ENCODE measurements at places on chromosomes 7 and 10. TPM values are rescaled to one million over a fixed set of nuclear protein-coding genes. Genes with fewer than 3 reads are reported as not detected.

The GIMAP2 gene
- 43.5 TPM for total RNA-seq

The CYP2C19 gene
- not detected for total RNA-seq

The SFTPA1 gene
- not detected for total RNA-seq

The GDF2 gene
- not detected for total RNA-seq

The RNF148 gene
- total RNA-seq = 4.5 TPM

The IKZF1 gene
- not detected for total RNA-seq

The SUN3 gene
- total RNA-seq = not detected

The STAG3 gene
- total RNA-seq = 0.25 TPM

The PNLIPRP1 gene
- not detected for total RNA-seq

The HABP2 gene
- not detected for total RNA-seq

The NPSR1 gene
- total RNA-seq = not detected

The ELFN1 gene
- 0.57 TPM for total RNA-seq

The COG5 gene
- 13.6 TPM for total RNA-seq

The FXYD4 gene
- not detected for total RNA-seq

The VAX1 gene
- total RNA-seq = not detected

The GPER1 gene
- 1.1 TPM for total RNA-seq

The INTS15 gene
- 7.8 TPM for total RNA-seq

The DENND2A gene
- total RNA-seq = under 0.01 TPM

The PILRA gene
- total RNA-seq = 0.06 TPM

The LEP gene
- total RNA-seq = not detected

The TRIM8 gene
- 72.8 TPM for total RNA-seq
